ENCODE measurements at places on chromosomes 11 and 22.

GRCh38 chr11:871472-871871 is 28.8 kb downstream of the TSPAN4 start:
- DNase-seq, result no peak

GRCh38 chr11:110032259-110032658 is 60.9 kb upstream of the ZC3H12C start:
- DNase-seq, result no peak

DNA sequence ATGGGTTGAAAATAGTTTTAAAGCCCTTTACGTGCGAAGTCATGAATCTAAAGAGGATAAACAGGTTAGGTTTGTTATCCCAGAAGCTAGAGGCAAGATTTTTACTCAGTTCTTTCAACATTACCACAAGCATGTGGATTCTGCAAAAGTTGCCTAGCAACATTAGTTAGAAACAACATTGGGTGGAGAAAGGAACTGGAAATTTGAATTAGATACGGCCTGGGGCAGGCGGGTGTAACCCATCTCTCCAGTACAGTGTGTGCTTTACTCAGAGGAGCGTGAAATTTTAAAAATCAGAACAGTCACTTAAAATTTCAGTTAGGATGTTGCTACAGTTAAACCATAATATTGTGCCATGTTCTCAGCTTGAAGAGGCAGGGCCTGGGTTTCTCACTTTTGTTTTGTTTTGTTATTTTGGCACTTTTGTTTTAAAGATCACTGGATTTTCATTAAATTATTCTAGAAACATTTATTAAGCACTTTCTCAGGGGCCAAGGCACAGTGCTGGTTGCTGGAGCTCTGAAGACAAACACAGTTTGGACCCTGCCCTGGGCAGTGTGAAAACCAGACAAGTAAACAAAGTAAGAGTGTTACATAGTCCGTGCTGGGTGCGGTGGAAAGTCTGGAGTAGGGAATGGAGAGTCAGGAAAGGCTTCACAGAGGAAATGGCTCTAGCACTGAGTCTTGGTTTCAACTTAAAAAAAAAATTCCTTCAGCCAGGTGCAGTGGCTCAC is 4.4 kb upstream of the WEE1 start:
- peak; percentile 96 for DNase-seq

GRCh38 chr22:36532466-36532865 is 3.5 kb upstream of the EIF3D start:
- no peak for DNase-seq

DNA sequence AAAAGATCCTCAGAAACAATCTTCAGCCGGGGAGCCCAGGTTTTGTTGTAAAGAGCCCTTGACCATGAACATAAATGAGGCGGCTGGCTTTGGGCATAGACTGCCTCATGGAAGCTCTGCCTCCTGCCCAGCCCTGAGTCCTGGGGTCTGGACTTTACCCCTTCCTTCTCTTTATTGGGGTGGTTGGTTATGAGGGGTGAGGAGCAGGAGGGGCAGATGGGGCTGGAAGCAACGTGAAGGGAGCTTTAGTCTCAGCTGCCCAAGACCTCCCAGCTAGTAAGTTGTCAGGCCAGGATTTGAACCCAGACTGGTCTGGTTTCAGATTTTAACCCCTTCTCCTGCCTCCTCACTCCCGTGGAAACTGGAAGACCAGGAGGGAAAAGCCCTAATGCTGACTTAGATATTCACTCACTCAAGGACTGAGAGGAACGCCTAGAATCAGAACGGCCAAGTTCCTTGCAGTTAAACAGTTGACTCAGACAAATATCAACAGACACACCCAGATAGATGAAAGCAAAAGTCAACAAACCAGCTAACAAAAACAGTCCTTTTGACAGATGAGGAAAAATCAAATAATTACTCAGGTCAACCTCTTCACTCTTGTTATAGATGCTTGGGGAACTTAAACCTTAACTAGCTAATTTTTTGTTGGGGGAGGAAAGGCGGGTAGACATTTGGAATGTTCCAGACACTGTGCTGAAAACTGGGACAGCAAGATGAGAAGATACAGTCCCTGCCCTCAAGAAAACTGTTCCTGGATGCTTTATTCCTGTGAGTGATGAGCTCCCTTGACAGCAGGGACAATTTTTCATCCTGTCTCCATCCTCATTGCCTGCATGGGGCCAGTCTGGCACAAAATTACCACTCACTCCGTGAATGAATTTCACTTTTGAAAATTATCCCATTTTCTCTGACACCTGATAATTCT is 20.8 kb upstream of the ARRB1 start:
- peak; percentile 36 for DNase-seq
